ENCODE measurements at places on chromosomes 2 and 18. TPM values are rescaled to one million over a fixed set of nuclear protein-coding genes. Genes with fewer than 3 reads are reported as not detected.
A peak's percentile ranks its signal among the peaks of the same experiment; 100 is the strongest.

CFAP210 gene
- total RNA-seq: not detected

DNA sequence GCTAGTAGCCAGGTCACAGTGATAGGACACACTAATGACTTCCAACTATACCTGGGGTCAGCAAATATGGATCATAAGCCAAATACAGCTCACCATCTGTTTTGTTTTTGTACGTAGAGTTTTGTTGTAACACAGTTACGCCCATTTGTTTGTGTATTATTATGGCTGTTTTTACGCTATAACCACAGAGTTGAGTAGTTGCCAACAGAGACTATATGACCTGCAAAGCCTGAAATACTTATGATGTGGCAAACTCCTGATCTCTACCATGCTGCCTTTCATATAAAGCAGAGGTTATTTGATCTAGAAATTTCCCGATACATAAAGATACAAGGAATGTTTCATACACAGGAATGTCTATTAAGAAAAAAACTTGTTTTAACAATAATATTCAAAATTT is 152.2 kb downstream of the HNMT start:
- no peak overlapping the region for H3K27ac ChIP-seq
- H3K4me3 ChIP-seq: no peak overlapping the region
- no peaks in the 10 kb centered on the region for H3K36me3 ChIP-seq

GRCh38 chr2:70385966-70386595 is 84.2 kb upstream of the FAM136A start:
- DNase-seq: no peak
- no peak overlapping the region for H3K4me3 ChIP-seq
- H3K27ac ChIP-seq: no peak overlapping the region
- no peaks in the 10 kb centered on the region for H3K36me3 ChIP-seq

- no peaks in the 10 kb centered on the region for H3K36me3 ChIP-seq
- peak; percentile 92 for DNase-seq
- peaks cover 67% of the 10 kb centered on the region for H3K4me1 ChIP-seq
- peak overlapping the region; percentile 75 for H3K27ac ChIP-seq
- no peaks in the 10 kb centered on the region for H3K27me3 ChIP-seq
Observed at GRCh38 chr2:200302940-200303727, 3.4 kb upstream of the SPATS2L start.

SPRED2 gene
- total RNA-seq: 62.6 TPM

DNA sequence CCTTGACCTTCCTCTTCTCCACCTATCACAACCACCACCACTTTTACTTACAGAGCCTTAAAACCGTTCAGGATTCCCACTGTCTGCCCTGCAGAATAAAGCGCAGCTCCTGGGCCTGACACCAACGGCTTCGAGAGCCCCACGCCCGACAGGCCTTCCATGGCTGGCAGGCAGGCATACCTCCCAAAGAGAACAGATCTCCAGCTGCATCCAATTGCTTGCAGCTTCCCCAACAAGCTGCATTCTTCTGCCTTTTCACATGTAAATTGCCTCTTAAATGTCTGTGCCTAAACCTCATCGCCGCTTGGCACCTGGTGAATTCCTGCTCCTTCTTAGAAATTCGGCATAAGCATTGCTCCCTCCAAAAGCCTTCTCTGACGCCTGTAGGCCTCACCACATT is 31.5 kb upstream of the FAM124B start:
- H3K4me1 ChIP-seq: no peaks in the 10 kb centered on the region
- no peaks in the 10 kb centered on the region for H3K36me3 ChIP-seq
- no peak overlapping the region for H3K4me3 ChIP-seq

DNA sequence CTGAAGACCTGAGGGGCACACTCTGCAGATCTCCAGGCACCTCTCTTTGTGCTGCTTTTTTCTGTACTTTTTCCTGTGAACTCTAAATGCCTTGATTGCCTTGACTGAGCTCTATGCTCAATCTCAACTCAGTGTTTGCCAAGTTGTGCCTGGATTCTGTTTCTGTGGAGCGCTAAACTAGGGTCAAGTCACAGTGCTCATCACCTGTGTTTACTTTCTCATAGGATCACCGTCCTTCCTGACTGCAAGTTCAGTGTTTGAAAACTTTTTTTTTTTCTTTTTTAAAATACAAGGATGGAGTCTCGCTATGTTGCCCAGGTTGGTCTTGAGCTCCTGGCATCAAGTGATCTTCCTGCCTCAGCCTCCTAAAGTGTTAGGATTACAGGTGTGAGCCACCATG is 62.6 kb downstream of the AGPS start:
- H3K4me1 ChIP-seq: no peaks in the 10 kb centered on the region
- H3K4me3 ChIP-seq: no peak overlapping the region
- H3K27me3 ChIP-seq: no peaks in the 10 kb centered on the region
- no peak for DNase-seq
- H3K27ac ChIP-seq: no peak overlapping the region

- no peaks in the 10 kb centered on the region for H3K36me3 ChIP-seq
- H3K27ac ChIP-seq: no peak overlapping the region
- H3K4me3 ChIP-seq: no peak overlapping the region
Observed at GRCh38 chr2:173898178-173898668, 67.0 kb downstream of the SP3 start.

LBH gene
- 1.2 TPM for total RNA-seq

DNA sequence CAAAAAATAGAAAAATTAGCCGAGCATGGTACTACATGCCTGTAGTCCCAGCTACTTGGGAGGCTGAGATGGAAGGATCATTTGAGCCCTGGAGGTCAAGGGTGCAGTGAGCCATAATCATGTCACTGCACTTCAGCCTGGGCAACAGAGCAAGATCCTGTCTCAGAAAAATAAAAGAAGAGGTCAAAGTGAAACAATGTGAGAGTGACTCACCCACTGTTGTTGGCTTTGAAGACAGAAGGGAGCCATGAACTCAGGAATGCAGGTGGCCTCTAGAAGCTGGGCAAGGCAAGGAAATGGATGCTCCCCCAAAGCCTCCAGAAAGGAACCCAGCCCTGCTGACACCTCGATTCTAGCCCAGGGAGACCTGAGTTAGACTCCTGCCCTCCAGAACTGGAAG is 3.7 kb upstream of the TMEM214 start:
- DNase-seq: no peak
- no peak overlapping the region for H3K27ac ChIP-seq
- H3K36me3 ChIP-seq: peaks cover 8% of the 10 kb centered on the region
- no peak overlapping the region for H3K4me3 ChIP-seq
- H3K4me1 ChIP-seq: peaks cover 5% of the 10 kb centered on the region
- H3K27me3 ChIP-seq: no peaks in the 10 kb centered on the region

ANTXR1 gene
- 25.7 TPM for total RNA-seq

DNA sequence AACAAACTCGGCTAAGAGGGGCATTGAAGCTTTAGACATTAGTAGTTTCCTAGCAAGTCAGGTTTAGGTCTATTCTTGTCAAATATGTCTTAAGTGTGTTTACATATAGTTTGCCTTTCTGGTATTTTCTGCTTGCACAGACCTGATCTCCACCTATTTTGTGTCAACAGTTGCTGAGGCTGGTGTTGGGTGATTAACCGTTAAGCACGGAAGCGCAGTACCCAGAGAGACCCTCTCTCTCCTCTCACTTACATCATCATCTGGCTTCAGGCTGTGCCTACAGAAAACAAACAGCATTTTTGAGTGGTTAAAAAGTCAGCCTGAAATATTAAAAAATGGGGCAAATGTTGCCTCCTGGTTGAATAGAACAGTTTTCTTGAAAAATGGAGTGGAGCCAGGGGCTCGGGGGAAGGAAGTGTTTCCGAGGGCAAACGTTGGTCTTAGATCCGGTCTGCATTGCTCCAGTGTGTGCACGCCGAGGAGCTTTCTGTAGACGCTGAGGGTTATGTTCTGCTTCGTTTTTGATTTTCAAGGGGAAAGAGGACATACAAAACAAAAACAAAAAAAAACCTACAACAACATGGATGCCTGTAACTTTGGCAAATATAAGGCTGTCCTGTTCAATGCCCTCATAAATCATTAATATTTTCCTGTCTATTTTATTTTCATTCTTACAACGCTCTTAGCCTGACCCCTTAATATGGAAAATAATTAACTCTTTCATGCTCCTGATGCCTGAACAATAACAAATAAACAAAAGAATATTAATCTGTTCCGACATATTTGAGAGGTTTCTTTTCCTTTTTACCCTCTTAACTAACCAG is 120.8 kb downstream of the MEIS1 start:
- no peaks in the 10 kb centered on the region for H3K36me3 ChIP-seq
- H3K27ac ChIP-seq: no peak overlapping the region
- no peaks in the 10 kb centered on the region for H3K4me1 ChIP-seq
- no peak for DNase-seq
- H3K27me3 ChIP-seq: no peaks in the 10 kb centered on the region
- no peak overlapping the region for H3K4me3 ChIP-seq

GRCh38 chr18:51006948-51007789 is 22.8 kb upstream of the SMAD4 start:
- H3K27me3 ChIP-seq: no peaks in the 10 kb centered on the region
- H3K36me3 ChIP-seq: no peaks in the 10 kb centered on the region
- H3K27ac ChIP-seq: no peak overlapping the region

DNA sequence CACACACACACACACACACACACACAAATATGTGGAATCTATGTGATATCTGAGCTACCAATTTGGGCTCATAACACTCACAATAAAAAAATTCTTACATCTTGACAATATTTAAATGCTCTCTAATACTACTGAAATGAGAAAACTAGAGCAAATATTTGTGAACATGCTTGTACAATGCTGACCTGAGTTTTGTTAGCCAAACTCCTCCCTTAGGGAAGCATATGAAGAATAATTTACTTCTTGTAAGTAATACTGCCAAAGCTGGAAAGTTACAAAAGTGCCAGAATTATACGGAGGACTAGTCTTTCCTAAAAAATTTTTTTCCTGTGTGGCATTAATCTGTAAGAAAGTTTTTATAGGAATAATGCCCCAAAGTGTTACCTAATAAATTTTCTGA is 18.5 kb downstream of the MBD2 start:
- no peaks in the 10 kb centered on the region for H3K4me1 ChIP-seq
- H3K36me3 ChIP-seq: peaks cover 8% of the 10 kb centered on the region
- H3K27ac ChIP-seq: no peak overlapping the region
- H3K27me3 ChIP-seq: no peaks in the 10 kb centered on the region
- H3K4me3 ChIP-seq: no peak overlapping the region
- DNase-seq: no peak

DNA sequence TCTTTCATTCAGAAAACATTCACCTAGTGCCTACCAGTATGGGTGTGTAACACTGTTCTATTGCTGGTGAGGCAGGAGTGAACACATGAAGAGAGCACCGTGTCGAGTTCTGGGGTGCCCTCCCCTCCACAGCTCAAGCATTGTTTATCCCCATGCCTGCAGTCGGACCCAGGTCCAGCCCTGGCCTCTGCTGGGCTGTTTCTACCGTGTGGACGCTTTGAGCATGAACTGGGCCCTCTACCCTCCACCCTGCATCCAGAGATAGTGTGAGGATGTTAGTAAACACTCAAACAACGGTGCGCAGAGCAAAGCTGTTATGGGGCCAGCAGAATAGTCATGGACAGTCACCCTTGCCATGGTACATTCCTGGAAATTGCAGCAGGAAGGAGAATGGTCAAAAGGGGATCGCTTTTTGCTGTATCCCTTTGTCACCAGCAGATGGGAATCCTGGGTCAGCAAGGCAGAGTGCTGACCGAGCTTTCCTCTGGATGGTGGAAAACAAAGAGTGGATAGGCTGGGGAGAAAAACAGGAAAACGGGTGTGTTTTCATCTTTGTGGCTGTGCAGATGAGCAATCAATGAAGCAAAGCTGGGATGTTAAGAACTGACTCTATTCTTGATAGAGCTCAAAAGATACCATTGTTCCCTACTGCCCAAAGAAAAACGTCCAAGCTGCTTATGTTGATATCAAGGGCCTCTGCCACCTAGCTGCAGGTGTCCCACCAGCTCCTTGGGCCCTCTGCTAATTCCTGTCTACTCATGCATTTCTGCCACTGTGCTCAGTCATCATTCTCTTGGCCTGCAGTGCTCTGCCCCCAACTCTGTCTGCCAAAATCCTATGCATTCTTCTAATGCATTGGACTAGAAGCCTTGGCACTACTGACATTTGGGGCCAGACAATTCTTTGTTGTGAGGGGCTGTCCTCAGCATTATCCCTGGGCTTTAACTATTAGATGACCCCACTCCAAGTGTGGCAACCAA is 38.7 kb downstream of the REEP1 start:
- no peaks in the 10 kb centered on the region for H3K36me3 ChIP-seq
- no peak for DNase-seq
- no peaks in the 10 kb centered on the region for H3K27me3 ChIP-seq

MPV17 gene
- 55.4 TPM for total RNA-seq

DNA sequence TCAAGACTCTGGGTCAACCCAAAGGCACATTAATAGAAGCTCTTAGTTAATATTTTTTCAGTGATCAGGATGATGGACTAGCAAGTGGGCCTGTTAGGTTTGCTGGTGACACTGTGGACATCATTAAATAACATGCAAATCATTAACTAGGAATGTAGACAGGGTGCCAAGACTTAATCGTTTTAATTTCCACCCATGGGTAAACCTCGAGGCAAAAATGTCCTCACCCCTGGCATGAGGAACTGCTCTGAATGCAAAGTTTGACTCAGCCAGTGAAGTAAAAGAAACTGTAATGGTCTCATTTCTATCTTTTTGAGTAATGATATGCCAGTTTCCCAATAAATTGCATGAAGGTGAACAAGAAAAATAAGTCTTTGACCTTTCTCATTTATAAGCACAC is 152.6 kb upstream of the MEX3C start:
- no peak for DNase-seq
- no peaks in the 10 kb centered on the region for H3K4me1 ChIP-seq
- H3K27ac ChIP-seq: no peak overlapping the region
- H3K36me3 ChIP-seq: no peaks in the 10 kb centered on the region
- H3K27me3 ChIP-seq: peaks cover 46% of the 10 kb centered on the region
- H3K4me3 ChIP-seq: no peak overlapping the region

DNA sequence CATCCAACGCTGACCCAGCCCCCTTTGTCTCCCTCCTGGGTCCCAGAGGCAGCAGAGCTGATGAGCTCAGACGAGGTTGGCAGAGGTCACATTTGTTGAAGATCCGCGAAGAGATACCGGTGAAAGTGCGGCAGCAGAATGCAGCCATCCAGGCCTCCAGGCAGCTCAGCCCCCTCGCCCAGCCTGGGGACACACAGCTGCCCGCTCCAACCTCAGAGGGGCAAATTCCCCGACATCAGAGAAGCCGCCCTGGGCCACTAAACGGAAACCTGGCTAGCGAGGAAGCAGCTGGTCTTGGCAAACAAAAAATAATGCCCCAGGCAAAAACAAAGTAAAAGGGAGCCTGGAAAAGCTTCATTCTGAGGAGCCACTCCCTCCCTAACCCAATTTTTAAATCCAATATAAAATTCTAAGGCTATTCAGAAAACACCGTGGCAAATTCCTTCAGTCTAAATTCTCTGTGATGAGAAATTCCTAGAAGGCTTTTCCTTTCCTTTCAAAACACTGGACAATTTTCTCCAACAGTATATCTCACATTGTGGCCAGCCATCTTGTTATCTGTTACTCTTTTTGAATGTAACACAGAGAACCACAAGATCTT is 262.4 kb downstream of the SS18 start:
- H3K4me1 ChIP-seq: no peaks in the 10 kb centered on the region
- no peaks in the 10 kb centered on the region for H3K36me3 ChIP-seq
- no peak overlapping the region for H3K27ac ChIP-seq
- no peak overlapping the region for H3K4me3 ChIP-seq
- no peak for DNase-seq

GRCh38 chr2:142642650-142643049 is 234.8 kb upstream of the KYNU start:
- no peaks in the 10 kb centered on the region for H3K36me3 ChIP-seq
- no peak overlapping the region for H3K4me3 ChIP-seq
- no peak for DNase-seq
- no peaks in the 10 kb centered on the region for H3K4me1 ChIP-seq
- no peak overlapping the region for H3K27ac ChIP-seq

GRCh38 chr18:24472591-24472990 is 12.2 kb downstream of the HRH4 start:
- H3K27ac ChIP-seq: no peak overlapping the region
- H3K4me1 ChIP-seq: peaks cover 5% of the 10 kb centered on the region
- no peaks in the 10 kb centered on the region for H3K27me3 ChIP-seq
- no peak for DNase-seq
- no peak overlapping the region for H3K4me3 ChIP-seq

Data from HCT116 (cell line).